ENCODE measurements at places on chromosomes 1 and 21.

DNA sequence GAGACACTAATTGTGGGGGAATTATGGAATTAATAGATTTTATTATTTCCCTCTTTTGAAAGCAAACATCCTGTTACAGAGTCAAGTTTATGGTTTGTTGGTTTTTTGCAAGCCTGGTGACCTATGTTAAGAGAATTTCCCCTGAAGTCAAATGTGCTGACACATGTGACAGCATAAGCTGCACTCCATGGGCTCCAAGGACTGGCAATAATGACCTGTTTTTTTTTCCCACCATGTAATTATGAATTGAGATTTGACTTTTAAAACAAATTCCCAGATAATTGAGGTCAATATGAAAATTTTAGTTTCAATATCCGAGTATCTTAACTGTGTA, 242.5 kb upstream of the SGIP1 start:
- no peak for DNase-seq

GRCh38 chr21:27329255-27329851, 362.5 kb upstream of the ADAMTS5 start:
- DNase-seq, result no peak

DNA sequence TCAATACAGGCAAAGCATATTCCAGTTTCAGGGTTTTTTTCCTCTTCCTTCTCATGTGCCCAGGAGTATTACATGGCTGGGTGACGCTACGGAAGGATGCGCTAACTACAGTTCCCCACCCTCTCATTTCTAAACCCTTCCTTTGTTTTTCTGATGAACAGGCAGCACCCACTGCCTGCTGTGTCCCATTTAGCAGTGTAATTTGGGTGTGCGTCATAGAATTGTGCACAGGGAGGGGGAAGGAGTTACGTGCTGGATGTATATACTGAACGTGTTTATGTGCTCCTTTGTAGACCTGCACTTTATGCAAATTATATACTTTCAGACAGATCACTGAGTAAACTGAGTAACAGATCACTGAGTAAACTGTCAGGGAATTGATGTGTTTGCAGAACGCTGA, 44.5 kb downstream of the ELAPOR1 start:
- DNase-seq, result no peak

GRCh38 chr1:77652268-77652667, 30.2 kb downstream of the ZZZ3 start:
- no peak for DNase-seq

DNA sequence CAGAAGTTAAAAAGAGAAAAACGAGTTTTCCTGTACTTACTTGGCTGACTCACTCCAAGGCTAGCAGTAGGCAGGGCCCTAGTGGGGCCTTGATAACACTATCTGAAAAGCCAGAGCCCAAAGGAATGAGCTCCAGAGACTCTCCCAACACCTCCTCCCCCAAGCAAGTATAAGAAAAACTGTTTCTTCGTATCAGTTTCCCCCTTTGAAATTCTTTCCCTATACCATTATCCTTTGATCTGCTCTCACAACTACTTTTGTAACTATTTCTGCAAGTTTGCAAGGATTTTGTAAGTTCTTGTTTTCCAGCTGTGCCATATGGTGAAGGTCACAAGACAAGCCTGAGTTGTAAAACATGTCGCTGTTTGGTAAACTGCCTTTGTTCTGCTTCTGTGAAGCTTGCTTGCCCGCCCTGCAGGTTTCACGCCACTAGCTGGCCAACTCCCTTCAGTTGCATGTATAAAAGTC, 36.5 kb upstream of the KCNJ15 start:
- DNase-seq, result no peak

GRCh38 chr1:156502391-156502893, 1.9 kb upstream of the MEF2D start:
- DNase-seq, result no peak

- DNase-seq, result no peak
These were observed 17.5 kb upstream of the VAMP3 start for GRCh38 chr1:7753641-7754040.
